Caco-2 (cell line): ENCODE measurements at places on chromosomes 1 and 21. TPM values are rescaled to one million over a fixed set of nuclear protein-coding genes. Genes with fewer than 3 reads are reported as not detected.

The PSRC1 gene
- 23.9 and 24.9 TPM in 2 replicates for total RNA-seq

- no peak for DNase-seq
Observed at GRCh38 chr1:155479205-155479604, 83.4 kb downstream of the ASH1L start.

GRCh38 chr1:26854906-26855305 is 8.0 kb upstream of the SFN start:
- no peak for DNase-seq

- DNase-seq = no peak
Observed at GRCh38 chr21:29384683-29385359, 86.1 kb downstream of the BACH1 start.
